ENCODE measurements at places on chromosomes 7 and 10.
A peak's percentile ranks its signal among the peaks of the same experiment; 100 is the strongest.

DNA sequence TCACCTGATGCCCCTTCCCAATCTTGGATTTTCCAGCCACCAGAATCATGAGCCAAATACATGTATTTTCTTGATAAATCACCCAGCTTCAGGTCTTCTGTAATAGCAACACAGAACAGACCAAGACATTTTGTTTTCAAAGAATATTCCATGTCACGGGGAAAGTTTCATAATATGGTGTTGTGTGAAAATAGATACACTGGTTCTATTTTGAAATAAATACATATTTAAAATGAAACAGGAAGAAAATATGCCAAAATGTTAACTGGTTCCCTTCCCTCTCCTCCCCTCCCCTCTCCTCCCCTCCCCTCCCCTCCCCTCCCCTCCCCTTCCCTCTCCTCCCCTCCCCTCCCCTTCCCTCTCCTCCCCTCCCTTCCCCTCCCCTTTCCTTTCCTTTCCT lies 30.3 kb upstream of the CAMK1D start:
- no peaks in the 10 kb centered on the region for H3K4me1 ChIP-seq
- H3K4me3 ChIP-seq: no peak overlapping the region
- no peaks in the 10 kb centered on the region for H3K27me3 ChIP-seq
- H3K27ac ChIP-seq: no peak overlapping the region

- no peak overlapping the region for H3K27ac ChIP-seq
- no peaks in the 10 kb centered on the region for H3K27me3 ChIP-seq
- no peaks in the 10 kb centered on the region for H3K36me3 ChIP-seq
These were observed 28.6 kb downstream of the RTKN2 start for GRCh38 chr10:62239994-62240393.

DNA sequence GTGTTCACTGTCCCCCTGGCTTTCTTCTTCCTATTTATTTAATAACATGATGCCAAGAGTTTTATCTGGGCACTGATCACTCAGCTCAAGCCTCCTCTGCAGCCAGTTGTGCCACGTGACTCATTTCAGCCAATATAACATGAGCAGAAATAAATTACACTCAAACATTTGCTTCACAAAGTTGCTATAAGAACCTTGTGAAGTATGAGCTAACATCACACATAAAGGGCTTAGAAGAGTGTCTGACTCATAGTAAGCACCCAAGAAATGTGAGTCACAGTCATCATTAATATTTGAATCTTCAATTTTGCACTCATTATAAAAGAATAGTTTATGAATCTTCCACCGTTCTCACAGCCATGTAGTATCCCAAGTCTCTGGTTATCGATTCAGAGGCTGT lies 414.6 kb upstream of the NPVF start:
- no peak for DNase-seq
- no peaks in the 10 kb centered on the region for H3K36me3 ChIP-seq
- peaks cover 3% of the 10 kb centered on the region for H3K4me1 ChIP-seq
- no peaks in the 10 kb centered on the region for H3K27me3 ChIP-seq
- H3K27ac ChIP-seq: peak overlapping the region; percentile 65

GRCh38 chr10:11260170-11260569 lies 242.5 kb downstream of the CELF2 start:
- H3K36me3 ChIP-seq: no peaks in the 10 kb centered on the region
- no peaks in the 10 kb centered on the region for H3K4me1 ChIP-seq
- H3K27me3 ChIP-seq: no peaks in the 10 kb centered on the region
- DNase-seq: no peak

Measured in left lung (tissue), 14 donors.